Activated T-helper 17 cell treated with anti-CD3 and anti-CD28 coated beads, Interleukin-2, amount 50 U/mL, for 72 hours (primary cell): ENCODE measurements at places on chromosomes 2 and 18.

GRCh38 chr2:50069454-50069853 is 915.1 kb upstream of the FSHR start:
- ATAC-seq: no peak

DNA sequence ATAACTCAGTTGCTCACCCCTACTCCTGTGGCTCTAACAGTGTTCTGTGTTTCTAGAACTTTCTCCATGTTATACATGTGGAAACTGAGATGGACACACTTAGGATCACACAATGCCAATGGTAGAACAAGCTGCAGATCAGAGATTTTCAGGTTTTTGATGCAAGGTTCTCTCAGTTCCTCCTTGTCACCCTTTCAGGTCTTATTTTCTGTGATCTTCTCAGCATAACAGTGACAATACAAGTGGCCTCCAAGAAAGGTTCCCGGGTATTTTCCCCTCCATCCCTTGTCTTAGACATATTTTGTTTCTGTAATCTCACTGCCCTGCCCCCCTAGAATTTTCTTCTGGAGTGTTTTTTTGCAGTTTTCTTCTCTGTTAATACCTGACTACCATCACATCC is 6.2 kb upstream of the MGAT5 start:
- ATAC-seq: no peak

GRCh38 chr2:163655667-163656066 is 80.1 kb downstream of the FIGN start:
- no peak for ATAC-seq

- no peak for ATAC-seq
These were observed 104.3 kb downstream of the CSRNP3 start for GRCh38 chr2:165573534-165574461.

DNA sequence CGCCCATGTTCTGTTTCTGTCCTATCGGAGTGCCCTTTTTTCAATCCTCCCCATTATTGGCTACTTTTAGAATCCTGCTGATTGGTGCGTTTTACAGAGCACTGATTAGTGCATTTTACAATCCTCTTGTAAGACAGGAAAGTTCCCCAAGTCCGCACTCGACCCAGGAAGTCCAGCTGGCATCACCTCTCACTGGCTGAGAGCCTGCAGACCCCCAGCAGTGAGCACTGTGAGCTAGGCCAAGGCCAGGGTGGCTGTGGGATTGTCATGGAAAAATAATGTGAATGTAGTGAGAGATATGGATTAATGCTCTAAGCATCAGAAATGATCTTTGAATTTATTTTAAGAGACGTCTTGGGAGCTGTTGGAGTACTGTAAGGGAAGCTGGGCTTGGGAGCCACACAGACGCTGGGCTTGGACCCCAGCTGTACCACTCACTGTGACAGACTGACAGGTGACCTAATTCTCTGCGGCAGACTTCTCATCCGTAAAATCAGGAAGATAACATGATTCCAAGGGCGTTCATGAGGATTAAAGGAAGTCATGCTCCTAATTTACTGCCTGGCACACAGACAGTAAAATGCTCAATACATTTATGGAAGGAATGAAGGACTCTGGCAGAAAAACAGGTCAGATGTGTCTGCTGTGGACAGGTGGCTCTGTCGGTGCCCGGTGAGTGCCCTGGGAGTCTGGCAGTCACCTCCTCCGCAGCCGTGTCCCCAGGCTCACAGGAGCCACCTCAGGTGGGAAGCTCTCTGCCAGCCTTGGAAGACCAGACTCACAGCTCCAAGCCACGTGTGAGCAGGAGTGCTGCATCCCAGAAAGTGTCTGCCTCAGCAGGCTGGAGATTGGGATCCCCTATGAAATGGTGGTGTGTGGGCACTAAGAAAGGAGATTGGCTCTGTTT is 105.5 kb downstream of the FAM168B start:
- no peak for ATAC-seq

- ATAC-seq: no peak
These were observed 36.6 kb downstream of the CEP68 start for GRCh38 chr2:65092791-65093190.

GRCh38 chr2:71409611-71410010 is 43.8 kb upstream of the DYSF start:
- ATAC-seq: no peak

DNA sequence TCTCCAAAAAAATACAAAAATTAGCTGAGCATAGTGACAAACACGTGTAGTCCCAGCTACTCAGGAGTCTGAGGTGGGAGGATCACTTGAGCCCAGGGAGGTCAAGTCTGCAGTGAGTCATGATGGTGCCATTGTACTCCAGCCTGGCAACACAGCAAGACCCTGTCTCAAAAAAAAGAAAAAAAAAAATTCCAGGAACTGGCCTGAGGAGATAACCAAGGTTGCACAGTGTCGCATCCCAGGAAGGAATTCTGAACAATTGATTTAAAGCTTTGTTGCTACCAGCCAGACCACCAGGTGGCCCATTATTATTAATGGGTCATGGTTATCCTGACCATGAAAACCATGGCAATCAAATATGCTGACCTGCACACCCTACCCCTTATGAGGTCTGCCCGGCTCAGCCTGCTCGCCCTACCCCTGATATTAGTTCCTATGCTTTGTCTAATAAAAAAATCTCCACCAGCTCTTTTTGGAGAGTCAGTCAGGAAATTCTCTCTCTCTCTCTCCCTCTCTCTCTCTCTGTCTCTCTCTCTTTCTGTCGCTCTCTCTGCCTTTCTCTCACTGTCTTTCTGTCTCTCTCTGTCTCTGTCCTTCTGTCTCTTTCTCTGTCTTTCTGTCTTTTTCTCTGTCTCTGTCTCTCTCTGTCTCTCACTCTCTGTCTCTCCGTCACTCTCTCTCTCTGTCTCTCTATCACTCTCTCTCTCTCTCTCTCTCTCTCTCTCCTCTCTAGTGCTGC is 73.7 kb downstream of the NCAPH start:
- ATAC-seq: no peak

- ATAC-seq: no peak
These were observed 293.9 kb downstream of the KIAA1328 start for GRCh38 chr18:37122877-37123276.

GRCh38 chr2:209322905-209323512 is 100.8 kb upstream of the MAP2 start:
- ATAC-seq: no peak

DNA sequence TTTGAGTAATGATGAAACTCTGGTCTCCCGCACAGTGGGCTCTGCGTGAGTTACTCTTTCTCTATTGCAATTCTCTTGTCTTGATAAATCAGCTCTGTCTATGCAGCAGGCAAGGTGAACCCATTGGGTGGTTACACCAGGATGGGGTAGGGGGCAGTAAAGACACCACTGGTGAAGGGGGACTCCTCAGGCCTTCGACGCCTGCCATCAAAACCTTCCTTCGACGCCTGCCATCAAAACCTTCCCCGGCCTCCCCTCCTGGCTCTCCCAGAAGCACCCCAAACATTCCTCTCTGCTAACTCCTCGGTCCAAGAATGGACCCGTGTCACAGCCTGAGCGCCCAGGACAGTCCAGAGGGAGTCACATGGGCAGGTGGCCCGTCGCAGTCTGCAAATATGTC is 4.8 kb upstream of the STARD7 start:
- ATAC-seq: no peak

GRCh38 chr18:22547807-22548561 is 130.3 kb upstream of the CTAGE1 start:
- ATAC-seq: no peak

DNA sequence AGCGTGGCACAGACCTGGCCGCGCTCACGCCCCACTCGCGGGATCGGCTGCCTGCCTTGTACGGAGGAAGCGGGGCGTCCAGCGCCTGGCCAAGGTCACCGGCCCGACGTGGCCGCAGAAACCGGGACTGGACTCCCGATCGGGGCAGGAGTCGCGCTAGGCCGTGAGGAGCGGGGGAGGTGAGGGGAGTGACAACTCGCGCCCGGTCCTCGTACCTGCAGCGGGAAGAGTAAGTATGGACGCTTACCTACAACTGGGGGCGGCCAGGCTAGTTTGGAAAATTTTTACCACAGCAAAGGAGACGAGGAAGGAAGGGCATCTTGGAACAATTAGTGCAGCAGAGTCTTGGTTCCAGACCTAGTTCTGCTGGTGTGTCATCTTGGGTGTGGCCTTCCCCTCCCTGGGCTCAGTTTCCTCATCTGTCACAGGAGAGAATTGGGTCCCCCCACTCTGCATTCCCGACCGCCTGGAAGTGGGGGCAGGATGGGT is 693 bp downstream of the UBE2F start:
- no peak for ATAC-seq

- ATAC-seq: no peak
These were observed 117.3 kb downstream of the MIB1 start for GRCh38 chr18:21857871-21858270.

- ATAC-seq: no peak
These were observed 127.4 kb downstream of the DPP4 start for GRCh38 chr2:161946489-161947107.

- no peak for ATAC-seq
These were observed 398.3 kb upstream of the TNP1 start for GRCh38 chr2:217258170-217258569.

GRCh38 chr2:45265336-45265735 is 256.1 kb upstream of the SIX2 start:
- no peak for ATAC-seq

- no peak for ATAC-seq
These were observed 204.9 kb upstream of the CYRIA start for GRCh38 chr2:16870491-16871076.

DNA sequence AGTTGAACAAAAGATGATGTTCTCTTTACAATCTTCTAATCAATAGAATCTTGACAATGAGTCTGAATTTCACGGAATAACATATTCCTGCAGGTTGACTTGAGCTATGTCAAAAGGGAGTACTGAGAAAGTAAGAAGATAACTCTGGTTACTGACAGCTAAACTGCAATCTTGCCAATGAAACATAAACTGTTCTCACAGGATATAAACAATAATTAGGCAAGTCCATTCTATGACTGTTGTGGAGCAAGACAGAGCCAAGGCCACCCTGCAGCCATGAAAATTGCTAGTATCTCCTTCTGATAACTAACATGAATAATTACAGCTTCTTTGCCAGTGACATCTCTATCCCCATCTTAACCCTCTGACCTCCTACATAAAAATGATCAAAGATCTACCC is 6.3 kb upstream of the RPRD1A start:
- ATAC-seq: no peak

DNA sequence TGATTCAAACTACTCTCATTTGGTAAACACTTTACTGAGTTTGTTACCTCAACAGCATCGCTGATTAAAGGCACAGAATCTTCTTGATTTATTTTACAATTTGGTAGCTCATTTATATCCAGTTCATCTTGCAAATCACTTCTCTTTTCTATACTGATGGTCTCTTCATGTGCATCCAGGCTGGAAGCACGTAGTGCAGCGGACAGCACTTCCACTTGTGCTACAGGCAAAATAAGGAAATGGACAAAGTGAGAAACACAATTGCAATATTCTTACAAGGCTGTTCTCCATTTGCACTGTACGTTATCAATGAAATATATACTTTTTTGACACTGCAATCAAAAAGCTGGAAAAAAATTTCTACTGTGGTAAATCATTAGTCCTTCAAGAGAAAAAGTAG is 51.0 kb downstream of the PPP4R1 start:
- ATAC-seq: no peak

DNA sequence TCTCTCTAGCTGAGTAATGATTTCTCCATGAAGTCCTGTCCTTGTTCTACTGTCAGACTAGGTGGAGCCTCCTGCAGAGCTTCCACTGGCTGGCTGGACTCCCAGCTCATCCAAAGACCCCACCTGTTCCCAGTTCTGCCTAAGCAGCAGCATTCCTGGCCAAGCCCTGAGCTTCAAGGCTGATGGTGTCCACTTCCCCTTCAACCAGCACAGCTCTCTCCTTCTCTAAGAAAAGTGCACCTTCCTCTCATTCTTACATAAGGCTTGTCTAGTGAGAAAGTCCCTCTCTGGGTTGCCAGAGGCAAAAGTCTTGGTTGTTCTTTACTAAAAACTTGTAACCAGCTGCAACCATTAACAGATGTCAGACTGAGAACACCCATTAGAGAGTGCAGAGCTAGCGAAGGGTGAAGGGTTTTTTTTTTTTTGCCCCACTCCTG is 58.9 kb downstream of the CXCR4 start:
- no peak for ATAC-seq
